ENCODE measurements at places on chromosomes 11 and 22.

GRCh38 chr11:65016705-65017104 is 2.7 kb downstream of the ARL2 start:
- DNase-seq: no peak

- no peak for DNase-seq
Measured at GRCh38 chr11:2168286-2169004, 3.2 kb downstream of the TH start.

GRCh38 chr11:1473786-1474185 is 12.8 kb downstream of the MOB2 start:
- DNase-seq: no peak

DNA sequence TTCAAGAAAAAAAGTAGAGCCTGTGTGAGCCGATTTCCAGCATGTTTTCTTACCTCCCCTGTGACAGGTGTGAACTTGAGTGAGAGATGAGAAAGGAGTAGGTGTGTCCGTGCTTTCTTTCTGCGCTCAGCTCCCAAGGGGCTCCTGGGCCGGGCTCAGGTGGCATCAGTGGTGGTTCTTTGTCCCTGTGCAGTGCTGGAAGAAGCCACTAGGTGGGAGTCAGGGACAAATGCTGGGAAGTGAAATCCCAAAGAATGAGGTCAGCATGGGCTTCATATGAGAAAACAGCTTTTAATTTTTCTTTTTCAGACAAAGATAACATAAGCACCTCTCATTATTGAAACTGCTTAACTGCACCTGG is 57.8 kb downstream of the PPFIBP2 start:
- DNase-seq: peak; percentile 79

DNA sequence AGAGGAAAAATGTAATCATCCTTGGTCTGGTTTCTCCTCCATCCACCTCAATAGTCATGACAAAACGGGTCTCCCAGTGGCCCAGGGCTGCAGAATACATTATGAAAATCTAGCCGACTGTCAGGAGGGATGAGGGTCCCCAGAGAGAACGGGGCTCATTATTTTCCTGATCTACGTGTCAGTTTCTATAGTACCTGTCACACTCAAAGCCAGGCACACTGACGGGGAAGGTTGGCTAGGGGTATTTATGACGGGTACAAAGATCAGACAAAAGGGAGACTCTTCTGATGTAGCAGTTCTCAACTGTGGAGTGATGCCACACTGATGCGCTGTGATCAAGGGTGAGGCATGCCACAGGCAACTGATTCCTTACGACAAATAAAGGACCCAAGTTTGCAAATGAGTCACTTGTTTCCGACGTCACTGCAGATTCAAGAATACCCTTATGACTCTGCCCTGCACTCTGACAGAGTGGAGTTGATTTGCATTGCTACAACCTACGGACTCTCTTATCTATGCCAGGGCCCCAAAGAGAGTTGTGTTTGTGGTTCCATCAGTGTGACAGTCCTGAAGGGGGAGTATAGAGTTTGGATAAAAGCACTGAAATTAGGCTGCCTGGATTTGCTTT is 188.2 kb upstream of the TBCEL start:
- peak; percentile 60 for DNase-seq

DNA sequence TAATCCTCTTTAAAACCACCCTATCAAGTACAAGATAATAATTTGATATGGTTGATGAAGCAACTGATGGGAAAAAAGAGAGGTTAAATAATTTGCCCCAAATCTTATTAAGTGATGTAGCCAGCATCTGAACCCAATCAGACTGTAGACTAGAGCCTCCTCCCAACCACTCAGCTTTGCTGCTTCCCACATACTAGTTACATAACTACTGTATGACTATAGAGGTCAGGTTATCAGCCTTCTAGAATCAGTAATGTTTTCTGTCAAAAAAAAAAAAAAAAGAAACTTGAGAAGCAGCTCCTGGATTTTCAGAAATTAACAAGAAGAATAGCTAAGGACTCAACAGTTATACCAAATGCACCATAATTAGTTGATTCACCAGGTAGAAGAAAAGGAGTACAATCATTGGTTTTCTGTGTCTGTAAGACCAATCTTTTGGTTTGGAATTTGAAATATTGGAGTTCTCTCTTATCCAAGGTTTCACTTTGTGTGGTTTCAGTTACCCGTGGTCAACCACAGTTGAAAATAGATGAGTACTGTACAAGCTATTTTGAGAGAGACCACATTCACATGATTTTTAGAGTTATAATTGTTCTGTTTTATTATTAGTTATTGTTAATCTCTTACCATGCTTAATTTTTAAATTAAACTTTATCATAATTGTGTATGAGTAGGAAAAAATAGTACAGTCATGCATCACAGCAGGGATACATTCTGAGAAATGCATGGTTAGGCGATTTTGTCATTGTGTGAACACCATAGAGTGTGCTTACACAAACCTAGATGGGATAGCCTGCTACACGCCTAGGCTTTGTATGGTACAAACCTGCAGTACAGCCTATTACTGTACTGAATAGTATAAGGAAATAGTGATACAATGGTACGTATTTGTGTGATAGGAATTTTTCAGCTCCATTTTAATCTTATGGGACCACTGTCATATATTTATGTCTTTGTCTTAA is 72.2 kb downstream of the PDHX start:
- peak; percentile 34 for DNase-seq

GRCh38 chr11:129973068-129973467 is 29.6 kb downstream of the PRDM10 start:
- no peak for DNase-seq

- no peak for DNase-seq
Measured at GRCh38 chr11:3123761-3124733, 41.1 kb downstream of the OSBPL5 start.

- no peak for DNase-seq
Measured at GRCh38 chr11:74100735-74101134, 70.1 kb downstream of the C2CD3 start.

GRCh38 chr11:118889797-118890196 is 6.1 kb downstream of the CXCR5 start:
- DNase-seq: no peak

DNA sequence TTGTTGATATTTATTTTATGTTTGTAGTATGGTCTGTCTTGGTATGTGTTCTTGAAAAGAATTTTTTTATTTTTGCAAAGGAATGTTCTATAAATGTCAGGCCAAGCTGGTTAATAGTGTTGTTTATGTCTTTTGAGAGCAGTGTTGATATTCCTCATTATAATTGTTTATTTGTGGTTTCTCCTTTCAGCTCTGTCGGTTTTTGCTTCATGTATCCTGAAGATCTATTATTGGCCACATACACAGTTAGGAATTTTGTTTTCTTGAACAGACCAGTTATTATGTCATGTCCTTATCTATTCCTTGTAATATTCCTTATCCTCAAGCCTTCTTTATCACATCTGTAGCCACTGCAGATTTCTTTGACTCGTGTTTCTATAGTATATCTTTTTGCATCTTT is 56.5 kb downstream of the PDHX start:
- no peak for DNase-seq

- DNase-seq: no peak
Measured at GRCh38 chr22:39250131-39250530, 5.3 kb upstream of the PDGFB start.

GRCh38 chr11:123047266-123047946 is 14.5 kb downstream of the HSPA8 start:
- DNase-seq: no peak

- no peak for DNase-seq
Measured at GRCh38 chr22:20530368-20531153, 23.2 kb downstream of the MED15 start.

GRCh38 chr22:16819249-16819648 is 6.0 kb downstream of the XKR3 start:
- no peak for DNase-seq

DNA sequence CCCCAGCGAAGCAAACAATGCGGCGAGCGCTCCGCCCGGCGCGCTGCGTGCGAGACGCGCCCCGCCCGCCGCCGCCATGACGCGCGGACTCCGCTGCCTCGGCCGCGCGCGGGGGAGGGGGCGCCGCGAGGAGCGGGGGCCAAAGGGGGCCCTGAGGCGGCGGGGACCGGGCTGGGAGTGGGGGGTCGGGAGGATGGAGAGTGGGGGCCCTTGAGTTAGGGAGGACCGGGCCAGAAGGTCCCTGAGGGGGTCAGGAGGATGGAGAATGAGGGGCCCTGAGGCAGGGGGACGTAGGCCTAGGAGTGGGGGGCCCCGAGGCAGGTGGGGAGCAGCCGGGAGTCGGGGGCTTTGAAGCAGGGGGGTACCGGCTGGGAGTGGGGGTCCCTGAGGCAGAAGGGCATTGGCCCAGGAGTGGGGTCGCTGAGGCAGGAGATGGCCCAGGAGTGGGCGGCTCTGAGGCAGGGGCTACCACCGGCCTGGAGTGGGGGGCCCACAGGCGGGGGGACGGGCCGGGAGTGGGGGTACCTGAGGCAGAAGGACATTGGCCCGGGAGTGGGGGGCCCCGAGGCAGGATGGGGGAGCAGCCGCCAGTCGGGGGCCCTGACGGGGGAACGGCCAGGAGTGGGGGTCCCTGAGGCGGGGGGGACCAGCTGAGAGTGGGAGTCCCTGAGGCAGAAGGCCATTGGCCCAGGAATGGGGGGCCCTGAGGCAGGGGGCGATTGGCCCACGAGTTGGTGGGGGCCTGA is at the start of gene BRD1:
BRD1 (minus strand) TSS at position 21 of the 746 bp plus-strand sequence. CDS start 3,556 bp downstream, outside the sequence.
- peak; percentile 56 for DNase-seq

DNA sequence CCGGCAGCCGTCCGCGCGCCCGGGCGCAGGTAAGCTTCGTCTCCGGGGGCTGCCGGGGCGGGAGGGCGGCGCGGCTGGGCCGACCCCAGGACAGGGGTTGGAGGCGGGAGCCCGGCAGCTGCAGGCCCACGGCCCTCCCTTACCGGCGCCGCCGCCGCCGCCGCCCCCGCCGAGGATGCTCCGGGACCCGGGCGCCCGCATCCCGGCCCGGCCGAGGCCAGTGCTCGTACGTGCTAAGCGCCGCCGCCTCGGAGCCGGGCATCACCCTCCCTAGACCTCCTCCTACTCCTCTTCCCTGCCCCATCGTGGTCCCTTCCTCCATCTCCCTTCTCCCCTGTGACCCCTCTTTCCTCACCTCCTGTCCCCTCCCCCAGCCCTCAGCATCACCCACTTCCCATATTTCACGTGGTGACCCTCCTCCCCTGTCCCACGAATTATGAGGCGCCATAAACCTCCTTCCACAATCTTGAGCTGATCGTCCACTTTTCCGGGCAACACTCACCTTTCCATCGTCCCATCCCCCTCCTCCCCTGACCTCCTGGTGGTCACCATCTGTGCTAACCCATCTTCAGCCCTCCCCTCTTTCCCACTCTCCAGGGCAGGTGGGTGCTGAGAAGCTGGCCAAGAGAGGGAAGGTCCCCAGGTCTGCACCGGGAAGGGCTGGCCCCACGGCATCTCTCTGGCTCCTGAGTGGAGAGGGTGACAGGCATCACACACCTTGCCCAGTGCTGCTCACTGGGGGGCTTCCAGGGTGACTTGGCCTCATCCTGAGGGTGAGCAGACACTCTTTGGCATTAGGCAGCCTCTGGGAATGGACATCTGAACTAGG is 612 bp downstream of the ASPHD2 start:
- DNase-seq: no peak

- DNase-seq: no peak
Measured at GRCh38 chr22:43562843-43563242, 151.0 kb downstream of the MPPED1 start.

DNA sequence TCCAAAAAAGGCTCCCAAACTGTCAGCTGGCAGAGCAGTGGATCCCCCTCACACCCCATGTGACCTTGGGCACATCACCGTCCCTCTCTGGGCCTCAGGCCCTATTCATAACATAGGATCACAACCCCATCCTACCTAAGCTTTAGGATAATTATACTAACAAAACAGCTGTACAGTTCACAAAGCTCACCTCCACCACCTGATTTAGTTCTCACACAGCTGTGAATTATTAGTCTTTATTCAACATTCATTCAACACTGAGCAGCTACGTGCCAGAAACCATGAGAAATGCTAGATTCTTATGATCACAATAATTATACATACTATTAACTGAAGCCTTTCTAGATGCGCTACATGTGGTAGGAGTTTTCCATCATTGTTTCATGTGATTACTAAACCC is 9.5 kb downstream of the WNT11 start:
- DNase-seq: no peak

DNA sequence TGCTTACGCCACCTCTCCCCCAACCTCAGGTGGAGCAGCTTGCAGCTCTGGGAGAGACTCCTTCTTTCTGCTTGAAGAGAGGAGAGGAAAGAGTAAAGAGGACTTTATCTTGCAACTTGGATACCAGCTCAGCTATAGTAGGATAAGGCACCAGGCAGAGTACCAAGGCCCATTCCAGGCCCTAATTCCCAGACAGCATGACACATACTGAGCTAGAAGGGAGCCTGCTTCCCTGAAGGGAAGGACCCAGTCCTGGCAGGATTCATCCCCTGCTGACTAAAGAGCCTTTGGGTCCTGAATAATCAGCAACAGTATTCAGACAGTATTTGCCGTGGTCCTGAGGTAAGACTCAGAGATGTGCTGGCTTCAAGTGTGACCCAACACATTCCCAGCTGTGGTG is 41.4 kb downstream of the PPME1 start:
- DNase-seq: no peak

- DNase-seq: no peak
Measured at GRCh38 chr11:117607449-117607848, 189.6 kb downstream of the DSCAML1 start.

DNA sequence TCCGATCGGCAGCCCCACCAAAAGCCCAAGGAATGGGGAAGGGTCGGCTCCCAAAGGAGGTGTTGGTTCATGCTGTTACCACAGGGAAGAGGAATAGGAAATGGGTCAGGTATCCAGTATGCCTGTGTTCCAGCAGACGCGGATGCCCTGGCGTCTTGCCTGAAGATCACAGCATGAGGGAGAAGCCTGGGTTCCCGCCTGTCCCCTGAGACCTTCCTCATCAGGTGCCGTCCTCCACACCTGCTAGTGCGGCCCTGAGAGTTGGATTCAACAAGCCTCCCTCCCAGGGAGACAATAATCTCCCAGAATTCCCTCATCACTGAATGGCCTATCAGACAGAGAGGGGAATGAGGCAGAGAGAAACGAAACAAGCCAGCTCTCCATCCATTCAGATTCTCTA is 92.2 kb downstream of the SPATA19 start:
- DNase-seq: no peak

GRCh38 chr22:49789289-49790141 is 38.2 kb downstream of the BRD1 start:
- DNase-seq: no peak

Data from putamen (tissue), 1 donor.